ENCODE measurements at places on chromosomes 4 and X.

GRCh38 chr4:137677863-137678262, 145.6 kb upstream of the PCDH18 start:
- no peak for DNase-seq

DNA sequence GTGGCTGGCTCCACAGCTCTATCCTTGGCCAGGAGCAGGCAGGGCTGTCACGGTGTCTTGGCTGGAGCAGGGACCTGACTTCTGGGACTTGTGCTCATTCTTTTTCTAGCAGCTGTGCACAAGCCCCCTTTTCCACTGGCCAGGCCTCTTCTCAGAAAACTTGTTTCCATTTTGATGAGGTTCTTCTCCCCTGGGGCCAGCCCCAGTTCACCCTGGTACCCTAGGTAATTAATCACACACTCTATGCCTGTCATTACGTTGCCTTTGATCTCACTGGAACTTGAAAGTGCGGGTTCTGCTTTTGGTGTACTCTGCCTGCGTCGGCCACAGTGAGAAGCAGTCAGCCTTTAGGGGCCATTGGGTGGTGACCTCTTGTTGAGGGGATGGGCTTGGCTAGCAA, 26.6 kb downstream of the DRD5 start:
- no peak for DNase-seq

DNA sequence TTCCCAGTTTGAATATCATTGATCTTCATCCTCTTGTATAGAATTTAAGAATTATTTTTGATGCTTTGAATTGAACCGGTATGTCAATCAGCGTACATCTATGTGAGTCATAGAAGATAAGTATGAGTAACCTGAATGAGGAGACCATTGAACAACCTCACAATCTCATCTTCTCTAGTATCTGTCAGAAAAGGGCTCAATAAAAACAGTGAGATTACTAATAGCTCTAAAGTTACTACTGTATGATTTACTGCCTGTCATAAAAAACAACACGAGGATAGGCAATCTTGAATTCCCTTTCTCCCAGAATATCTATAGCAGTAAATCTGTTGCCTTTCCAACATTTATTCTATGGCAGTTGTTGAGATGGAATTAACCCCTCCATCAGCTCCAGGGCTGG, 36.1 kb downstream of the PHOX2B start:
- no peak for DNase-seq

GRCh38 chr4:181536811-181537434, 706.3 kb upstream of the TENM3 start:
- no peak for DNase-seq

DNA sequence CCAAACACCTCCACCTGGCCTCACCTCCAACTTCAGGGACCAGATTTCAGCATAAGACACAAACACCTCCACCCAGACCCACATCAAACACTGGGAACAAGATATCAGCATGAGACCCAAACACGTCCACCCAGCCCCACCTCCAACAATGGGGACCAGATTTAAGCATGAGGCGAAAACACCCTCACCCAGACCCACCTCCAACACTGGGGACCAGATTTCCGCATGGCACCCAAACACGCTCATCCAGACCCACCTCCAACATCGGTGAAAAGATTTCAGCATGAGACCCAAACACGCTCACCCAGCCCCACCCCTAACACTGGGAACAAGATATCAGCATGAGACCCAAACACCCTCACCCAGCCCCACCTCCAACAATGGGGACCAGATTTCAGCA, 210.0 kb downstream of the ASMT start:
- DNase-seq: no peak

- no peak for DNase-seq
Observed at GRCh38 chrX:115589419-115589818, 28.4 kb downstream of the PLS3 start.

DNA sequence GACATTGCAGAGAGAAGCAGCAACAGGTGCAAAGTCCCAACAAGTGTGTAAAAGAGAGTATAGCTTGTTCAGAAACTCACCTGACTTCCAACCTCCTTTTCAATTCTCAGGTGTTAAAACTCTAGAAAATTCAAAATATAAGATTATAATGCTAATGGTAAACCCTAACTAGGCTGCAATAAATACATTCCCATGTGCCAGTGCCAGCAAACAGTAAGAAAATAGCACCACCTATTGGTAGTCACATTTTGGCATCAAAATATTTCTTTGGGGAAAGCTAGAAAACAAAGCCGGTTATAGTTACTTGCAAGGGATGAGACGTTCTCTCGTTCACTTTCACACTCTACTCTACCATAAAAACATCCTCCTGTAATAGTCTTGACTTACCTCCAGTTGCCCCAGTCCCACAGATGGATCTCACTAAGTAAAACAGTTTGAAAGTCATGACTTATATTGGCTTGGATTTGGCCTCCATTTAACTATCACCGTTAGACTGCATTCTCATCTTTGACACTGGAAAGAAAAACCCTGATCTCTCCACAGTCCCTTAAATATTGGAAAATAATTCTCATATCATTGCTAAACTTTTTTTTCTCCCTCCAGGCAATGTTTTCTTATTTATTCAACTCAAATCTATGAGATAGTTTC, 9.6 kb downstream of the BMP3 start:
- peak; percentile 36 for DNase-seq

GRCh38 chr4:166335256-166335938, 462.4 kb downstream of the TLL1 start:
- DNase-seq: no peak

DNA sequence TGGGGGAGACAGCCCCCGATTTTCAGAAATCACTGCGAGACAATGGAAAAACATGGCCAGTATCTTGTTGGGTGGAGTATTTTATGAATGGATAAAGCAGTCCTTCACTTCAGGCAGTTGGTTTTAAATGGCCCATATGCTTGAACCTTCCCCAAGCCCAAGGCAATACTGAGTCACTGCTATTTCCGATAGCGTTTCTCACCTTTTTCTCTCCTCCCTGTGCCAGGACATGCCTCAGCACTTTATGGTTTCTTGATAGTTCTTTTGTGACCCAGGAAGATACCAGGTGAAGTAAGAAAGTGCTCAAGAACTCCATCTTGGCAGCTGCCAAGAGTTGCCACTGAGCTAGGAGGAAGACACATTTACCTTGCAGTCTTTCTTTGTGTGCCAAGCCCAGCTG, 26.8 kb upstream of the ESX1 start:
- DNase-seq: no peak

- no peak for DNase-seq
Observed at GRCh38 chrX:120759685-120760084, 116.0 kb downstream of the CT47B1 start.

GRCh38 chrX:13220916-13221315, 98.9 kb downstream of the ATXN3L start:
- no peak for DNase-seq

- DNase-seq: peak; percentile 63
Observed at GRCh38 chr4:186587416-186588018, 32.1 kb upstream of the MTNR1A start.
